Psoas muscle (tissue), 8 donors: ENCODE measurements at places on chromosomes 1 and 21. TPM values are rescaled to one million over a fixed set of nuclear protein-coding genes. Genes with fewer than 3 reads are reported as not detected.

CYP4B1 gene
- total RNA-seq = 21.9 TPM

- no peak for DNase-seq
Measured at GRCh38 chr21:27648560-27648959, 681.7 kb upstream of the ADAMTS5 start.

GRCh38 chr1:18107369-18108298 is at the start of gene IGSF21:
Gene IGSF21 (plus strand): TSS chr1:18107798. CDS start chr1:18108129, 331 bp downstream.
- no peak for DNase-seq

- no peak for DNase-seq
Measured at GRCh38 chr1:38826262-38826661, 33.3 kb downstream of the RRAGC start.
